ENCODE measurements at places on chromosomes 6 and 20.

- no peak for DNase-seq
Measured at GRCh38 chr20:54398814-54399213, 76.6 kb upstream of the DOK5 start.

DNA sequence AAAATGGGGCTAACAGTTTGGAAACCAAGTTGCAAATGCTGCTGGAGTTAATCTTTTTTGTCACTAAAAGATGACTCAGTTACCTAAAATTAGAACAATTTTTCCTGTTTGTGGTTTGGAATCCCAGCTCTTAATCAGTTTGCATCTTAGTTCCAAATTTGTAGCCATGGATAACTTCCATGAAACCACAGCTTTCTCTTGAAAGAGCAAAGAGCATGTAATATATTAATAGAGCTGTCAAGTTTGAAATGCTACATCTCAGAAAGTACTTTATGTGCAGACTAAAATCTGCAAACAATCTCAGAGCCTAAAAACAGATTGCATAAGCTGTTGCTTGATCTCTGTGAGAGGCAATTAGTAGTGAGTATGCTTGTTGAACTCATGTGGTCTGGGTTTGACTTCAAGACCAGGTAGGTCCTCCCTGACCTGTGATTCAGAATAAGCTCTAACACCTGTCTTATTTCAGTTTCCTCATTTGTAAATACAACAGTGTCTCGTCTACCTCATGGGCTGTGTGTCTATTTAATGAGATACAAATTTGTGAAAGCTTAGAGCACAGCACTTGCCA, 23.5 kb downstream of the DHX35 start:
- no peak for DNase-seq

GRCh38 chr6:82015526-82015925, 232.0 kb downstream of the IBTK start:
- DNase-seq: no peak

DNA sequence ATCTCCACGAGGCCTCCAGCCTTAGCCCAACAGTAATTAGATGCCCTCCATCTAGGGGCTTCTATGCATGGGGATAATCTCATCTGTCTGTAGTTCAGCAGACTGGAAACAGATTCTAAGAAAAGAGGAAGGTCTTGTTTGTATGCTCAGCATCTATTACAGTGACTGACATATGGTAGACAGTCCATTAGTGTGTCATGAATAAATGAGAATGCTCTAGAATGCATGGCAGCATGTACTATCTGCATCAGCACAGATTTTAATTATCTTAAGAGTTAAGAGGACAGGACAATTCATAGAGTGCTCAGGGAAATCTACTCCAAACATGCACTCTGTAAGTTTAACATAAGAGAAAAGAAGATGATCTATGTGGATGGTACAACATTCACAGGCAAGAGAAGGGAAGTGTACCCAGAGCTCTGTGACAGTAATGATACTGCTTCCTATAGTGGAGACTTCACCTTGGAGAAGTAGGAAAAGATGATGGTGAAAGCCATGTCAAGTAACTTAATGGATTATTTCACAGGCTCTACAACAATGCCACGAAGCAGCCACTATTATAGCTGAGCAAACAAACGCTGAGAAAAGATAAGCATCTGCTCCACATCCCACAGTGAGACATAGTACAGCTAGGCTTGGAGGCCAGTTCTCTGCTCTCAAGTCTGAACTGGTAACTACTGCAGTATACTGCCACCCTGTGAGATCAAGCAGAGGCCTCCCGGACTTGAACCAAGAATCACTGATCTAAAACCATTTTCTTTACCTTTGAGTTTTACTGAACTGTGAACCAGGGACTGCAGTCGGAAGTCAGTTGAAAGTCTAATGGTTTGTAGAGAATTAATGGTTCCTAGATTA, 309.2 kb upstream of the SPTLC3 start:
- no peak for DNase-seq

- no peak for DNase-seq
Measured at GRCh38 chr6:110485491-110485890, 9.1 kb upstream of the SLC22A16 start.

DNA sequence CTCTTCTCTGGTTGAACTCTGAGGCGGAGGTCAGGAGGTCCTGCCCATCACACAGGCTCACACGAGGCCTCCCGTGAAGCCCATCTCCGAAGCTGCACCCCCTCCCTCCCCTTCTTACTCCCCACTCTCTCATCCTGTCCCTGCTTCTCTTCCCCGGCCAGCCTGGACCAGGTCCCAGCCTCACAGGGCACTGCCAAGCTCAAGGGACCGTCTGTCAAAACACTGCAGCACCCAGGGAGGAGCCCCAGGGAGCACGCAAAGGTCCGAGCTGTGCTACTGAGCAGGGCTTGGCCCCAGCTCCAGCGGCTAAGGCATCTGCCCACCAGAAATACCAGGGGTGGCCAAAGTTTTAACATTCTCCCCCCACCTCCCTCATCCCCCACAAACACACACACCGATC, 70.0 kb downstream of the PSMG4 start:
- DNase-seq: no peak

- DNase-seq: peak; percentile 37
Measured at GRCh38 chr6:142945446-142946180, 637 bp upstream of the HIVEP2 start.

DNA sequence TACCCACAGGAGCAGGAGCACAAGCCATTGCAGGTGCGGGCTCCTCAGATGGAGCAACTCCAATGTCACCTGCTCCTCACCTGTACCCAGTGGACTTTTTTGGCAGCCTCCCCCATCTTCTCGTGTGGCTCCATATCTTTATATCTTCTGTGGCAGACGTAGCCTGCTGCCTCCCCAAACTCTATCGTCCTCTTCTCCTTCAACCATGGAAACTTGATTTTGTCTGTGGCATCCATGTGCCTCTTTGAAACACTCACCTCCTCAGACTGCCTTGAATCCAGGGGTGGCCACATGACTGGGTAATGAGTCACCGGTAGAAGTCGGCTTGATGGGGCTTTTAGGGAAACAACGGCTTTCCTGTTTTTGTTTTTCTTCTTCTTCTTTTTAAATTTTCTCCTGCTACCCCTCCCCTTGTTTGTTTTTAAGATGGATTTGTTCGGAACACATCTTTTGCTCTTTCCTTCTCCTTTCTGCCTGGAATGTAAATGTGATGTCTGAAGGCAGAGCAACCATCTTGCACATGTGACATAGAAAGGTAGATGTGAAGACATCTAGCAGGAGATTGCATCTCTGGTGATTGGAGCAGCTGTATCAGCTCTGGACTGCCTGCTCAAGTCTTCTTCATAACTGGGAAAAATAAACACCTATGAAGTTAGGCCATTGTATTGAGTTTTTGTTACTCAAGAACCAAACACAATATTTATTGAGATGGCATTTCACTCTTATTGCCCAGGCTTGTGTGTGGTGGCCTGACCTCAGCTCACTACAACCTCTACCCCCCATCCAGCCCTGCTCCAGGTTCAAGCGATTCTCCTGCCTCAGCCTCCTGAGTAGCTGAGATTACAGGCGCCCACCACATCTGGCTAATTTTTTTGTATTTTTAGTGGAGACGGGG, 69.9 kb upstream of the DDR1 start:
- DNase-seq: peak; percentile 71

DNA sequence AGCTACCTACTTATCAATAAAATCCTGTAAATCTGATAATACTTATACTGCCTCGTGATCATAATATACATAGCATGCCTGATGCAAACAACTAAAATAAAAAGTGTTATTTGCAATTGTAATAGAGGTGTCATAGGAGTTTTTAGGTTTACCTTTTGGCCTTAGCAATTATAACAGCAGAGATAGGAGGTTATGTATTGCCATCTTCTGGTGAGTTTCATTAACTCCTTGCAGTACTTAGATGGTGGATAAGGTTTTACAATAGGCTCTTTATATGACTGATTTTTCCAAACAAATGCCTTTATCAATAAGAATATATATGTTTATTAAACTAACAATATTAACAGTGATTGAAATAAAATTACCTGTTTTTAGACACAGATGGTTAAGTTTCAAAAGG, 27.8 kb upstream of the MYCT1 start:
- no peak for DNase-seq

GRCh38 chr6:27867945-27868300, 44.3 kb downstream of the OR2B2 start:
- DNase-seq: no peak

- DNase-seq: no peak
Measured at GRCh38 chr6:9593554-9593953, 821.3 kb downstream of the TFAP2A start.

- DNase-seq: no peak
Measured at GRCh38 chr20:11375335-11375734, 542.4 kb upstream of the BTBD3 start.

- DNase-seq: no peak
Measured at GRCh38 chr6:130934848-130935585, 107.8 kb downstream of the SMLR1 start.

DNA sequence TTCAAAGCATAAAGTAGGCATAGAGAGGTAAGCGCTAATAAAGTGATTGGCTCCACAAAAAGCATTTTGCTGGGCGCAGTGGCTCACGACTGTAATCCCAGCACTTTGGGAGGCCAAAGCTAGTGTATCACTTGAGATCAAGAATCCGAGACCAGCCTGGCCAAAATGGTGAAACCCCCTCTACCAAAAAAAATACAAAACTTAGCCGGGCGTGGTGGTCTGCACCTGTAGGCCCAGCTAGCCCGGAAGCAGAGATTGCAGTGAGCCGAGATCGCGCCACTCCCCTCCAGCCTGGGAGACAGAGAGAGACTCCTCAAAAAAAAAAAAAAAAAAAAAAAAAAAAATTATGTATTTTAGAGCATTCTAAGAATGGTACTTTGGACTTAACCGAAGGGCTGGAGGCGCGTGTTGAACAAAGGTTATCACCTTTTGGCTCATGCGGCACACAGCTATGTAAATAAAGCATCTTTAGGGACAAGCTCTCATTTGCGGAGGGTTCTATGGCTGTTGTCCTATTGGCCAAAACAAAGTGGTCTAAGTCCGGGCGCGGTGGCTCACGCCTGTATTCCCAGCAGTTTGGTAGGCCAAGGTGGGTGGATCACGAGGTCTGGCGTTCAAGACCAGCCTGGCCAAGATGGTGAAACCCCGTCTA, 17.4 kb downstream of the HFE start:
- no peak for DNase-seq

DNA sequence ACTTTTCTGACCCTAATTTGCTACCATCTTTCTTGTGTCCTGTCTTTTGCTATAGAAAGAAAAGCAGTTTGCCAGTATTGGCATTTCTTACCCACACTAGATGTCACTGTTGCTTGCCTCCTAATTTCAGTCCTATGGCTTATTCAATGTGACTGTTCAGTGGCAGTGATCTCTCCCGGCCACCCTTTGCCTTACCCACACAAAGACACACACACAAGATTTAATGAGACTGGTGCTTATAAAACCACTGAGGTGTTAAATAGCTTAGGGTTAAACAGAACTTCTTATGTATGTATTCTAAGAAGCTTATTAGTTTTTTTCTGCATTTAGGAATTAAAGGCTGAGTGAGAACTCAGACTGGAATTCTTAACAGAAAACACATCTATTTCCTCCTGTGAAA, 233.6 kb upstream of the ASCC3 start:
- peak; percentile 0 for DNase-seq

- DNase-seq: no peak
Measured at GRCh38 chr20:48604936-48605335, 222.9 kb downstream of the PREX1 start.

DNA sequence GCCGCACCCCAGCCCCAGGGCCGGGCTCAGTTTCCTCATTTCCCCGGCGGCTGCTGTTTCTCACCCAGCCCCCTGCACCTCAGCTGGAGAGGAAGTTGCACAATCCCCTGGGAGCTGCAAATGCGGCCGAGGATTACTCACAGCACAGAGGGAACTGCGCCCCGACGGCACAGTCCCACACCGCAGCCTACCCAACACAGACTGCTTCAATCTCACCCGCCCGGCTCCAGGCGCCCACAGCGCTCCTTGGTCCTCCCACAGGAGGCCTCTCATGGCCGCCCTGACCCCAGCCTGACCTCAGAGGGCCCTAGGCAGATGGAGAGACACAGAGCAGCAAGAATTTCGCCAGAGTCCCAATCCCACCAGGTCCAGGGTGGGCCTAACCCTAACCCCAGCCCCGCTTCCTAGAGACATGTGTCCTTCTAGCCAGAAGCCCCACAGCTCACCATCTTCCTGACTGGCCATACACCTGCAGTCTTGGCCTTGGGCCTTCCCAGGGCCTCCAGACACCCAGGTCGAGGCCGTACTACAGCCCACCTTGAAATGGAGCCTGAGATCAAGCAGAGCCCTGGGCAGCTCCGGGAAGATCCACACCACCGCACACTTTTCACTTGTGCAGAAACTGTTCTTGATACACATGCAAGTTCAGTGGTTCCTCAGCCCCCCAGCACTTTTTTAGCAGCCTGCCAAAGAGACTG, 11.7 kb downstream of the TFEB start:
- DNase-seq: peak; percentile 94

DNA sequence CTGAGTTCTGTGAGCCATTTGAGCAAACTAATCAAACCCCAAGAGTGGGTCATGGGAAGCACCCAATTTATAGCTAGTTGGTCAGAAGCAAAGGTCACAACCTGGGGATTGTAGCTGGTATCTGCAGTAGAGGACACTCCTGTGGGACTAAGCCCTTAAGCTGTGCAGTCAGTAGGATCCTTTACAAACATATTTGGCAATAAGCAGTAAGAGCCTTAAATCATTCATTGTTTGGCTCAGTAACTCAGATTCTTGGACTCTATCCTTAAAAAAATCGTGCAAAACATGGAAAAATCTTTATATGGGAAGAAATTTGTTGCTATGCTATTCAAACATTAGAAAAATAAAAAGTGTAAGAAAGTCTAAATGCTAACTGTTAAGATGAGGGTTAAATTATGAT, 29.9 kb downstream of the FRK start:
- no peak for DNase-seq

- no peak for DNase-seq
Measured at GRCh38 chr6:150299873-150300485, 68.8 kb upstream of the IYD start.

DNA sequence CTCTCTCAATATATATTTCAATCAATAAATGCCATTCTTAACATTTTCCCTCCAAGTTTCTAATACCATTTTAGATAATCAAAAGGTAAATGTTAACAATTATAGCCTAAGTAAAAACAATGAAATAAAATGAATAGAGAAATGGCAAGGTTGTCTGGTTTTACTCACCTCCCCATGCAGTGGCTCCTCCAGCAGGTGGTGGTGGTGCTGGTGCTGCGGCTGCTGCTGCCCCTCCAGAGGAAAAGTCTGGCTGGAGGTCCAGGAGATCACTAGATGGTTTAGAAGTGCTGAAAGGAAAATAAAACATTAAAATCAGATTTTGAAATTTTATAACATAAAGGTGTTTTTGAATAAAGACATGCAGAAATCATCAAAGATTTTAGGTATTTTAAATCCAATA, 93.2 kb downstream of the PRSS35 start:
- no peak for DNase-seq

DNA sequence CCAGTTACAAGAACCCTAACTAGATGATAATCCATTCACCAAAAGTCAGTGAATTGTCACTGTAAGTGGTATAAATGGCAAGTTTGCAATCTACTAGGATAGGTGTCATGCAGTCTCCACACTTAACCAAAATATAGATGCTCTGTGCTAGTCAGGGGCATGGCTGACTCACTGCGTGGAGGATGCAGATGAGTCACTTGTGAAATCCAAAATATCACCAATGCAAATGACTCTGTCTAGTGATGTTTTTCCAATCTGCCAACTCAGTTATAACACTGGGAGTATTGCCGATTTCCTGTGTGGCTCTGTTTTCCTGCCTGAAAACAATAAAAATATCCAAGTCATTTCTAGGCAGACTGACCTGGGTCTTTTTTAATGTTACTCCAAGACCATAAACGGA, 47.8 kb upstream of the NRSN1 start:
- DNase-seq: peak; percentile 2
